NCI-H2029 treated with DMSO at 0.1 percent for 48 hours (cell line): ENCODE measurements at places on chromosomes 7 and 10.

DNA sequence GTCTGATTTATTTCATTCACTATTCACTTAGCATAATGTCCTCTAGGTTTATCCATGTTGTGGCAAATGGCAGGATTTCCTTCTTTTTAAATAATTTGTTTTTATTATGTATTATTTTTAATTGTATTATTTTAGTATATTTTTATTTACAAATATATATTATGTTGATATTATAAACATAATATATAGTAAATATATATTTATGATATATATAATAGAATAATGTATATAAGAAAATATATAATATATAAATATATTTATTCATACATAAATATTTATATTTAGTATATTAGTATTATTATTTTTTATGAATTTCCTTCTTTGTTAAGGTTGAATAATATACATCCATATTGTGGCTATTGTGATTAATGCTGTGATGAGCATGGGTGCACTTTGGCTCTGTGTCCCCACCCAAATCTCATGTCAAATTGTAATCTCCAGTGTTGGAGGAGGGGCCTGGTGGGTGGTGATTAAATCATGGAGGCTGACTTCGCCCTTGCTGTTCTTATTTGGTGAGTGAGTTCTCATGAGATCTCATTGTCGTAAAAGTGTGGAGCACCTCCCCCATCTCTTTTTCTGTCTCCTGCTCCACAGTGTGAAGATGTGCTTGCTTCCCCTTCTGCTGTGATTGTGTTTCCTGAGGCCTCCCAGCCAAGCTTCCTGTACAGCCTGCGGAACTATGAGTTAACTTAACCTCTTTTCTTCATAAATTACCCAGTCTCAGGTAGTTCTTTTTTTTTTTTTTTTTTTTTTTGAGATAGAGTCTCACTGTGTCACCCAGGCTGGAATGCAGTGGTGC lies 52.3 kb upstream of the CYP2C18 start:
- no peak for DNase-seq

- DNase-seq = no peak
Measured at GRCh38 chr7:82317257-82317721, 126.3 kb downstream of the CACNA2D1 start.

DNA sequence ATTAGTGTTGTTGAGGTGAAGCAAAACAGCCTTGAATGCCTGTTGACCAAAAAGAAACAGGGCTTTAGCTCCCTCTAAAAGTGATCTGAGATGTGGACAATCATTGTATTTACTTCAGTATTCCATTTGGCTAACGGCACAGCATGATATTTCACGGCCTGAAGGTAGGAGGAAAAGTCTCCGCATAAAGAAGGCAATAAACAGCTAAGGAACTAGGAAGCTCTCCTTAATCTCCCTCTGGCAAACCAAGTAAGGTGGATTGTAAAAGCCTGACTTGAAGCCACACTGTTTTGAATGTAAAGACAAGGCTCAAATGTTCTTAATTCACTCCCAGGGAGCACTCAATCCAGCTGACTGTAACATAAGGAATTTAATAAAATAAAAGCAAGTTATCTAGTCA lies 160.0 kb upstream of the ZNF804B start:
- DNase-seq = no peak

GRCh38 chr7:88013981-88014380 lies 79.9 kb downstream of the ADAM22 start:
- no peak for DNase-seq

DNA sequence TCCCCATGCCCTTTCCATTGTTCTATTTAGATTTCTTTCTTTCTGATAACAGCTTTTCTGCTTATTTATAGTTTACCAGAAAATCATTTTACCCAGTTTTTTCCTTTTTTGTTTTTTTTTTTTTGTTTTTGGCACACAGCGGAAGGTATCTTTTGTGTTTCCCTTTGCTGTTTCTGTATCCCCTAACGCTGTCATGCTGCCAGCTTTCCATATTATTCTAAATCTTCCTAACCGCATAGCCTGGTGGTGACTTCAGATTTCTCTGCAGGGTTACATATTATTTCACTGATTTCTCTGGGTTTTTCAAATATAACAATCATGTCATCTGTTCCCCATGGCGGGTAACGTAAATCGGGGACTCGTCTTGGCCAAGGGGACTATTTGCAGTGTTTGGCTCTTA lies 4.0 kb upstream of the SLC29A4 start:
- DNase-seq = no peak

- DNase-seq = no peak
Measured at GRCh38 chr7:55539380-55539779, 32.9 kb downstream of the VOPP1 start.

GRCh38 chr10:6980353-6980752 lies 400.3 kb upstream of the PRKCQ start:
- no peak for DNase-seq
